ENCODE measurements at places on chromosomes 6 and 20.

GRCh38 chr6:43493833-43494232 is 16.3 kb downstream of the LRRC73 start:
- DNase-seq: no peak

DNA sequence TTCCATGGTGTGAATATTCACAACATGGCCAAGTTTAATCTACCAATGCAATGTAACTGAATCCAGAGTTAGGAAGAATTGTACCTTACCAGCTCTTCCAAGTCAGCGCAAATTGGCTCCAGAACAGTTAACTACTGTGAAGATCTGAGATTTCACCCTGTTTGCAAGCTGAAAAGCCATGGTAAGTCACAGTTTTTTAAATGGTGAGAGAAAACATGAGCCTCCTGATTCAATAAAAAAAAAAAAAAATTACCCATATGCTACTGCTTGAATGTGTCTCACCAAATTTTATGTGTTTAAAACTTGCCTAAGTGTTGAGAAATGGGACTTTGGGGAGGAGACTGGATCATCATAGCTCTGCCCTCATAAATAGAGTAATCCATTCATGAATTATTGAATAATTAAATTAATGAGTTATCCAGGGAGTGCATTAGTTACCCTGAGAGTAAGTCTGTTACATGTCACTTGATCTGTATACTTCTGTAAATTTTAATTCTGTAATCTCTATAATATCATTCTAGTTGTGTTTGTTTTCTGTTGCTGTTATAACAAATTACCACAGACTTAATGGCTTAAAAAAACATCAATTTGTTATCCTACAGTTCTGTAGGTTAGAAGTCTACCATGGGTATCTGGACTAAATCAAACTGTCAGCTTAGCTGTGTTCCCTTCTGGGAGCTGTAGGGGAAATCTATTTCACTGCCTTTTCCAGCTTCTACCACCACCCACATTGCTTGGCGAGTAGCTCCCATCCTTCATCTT is 1355.9 kb downstream of the GRIK2 start:
- DNase-seq: no peak

DNA sequence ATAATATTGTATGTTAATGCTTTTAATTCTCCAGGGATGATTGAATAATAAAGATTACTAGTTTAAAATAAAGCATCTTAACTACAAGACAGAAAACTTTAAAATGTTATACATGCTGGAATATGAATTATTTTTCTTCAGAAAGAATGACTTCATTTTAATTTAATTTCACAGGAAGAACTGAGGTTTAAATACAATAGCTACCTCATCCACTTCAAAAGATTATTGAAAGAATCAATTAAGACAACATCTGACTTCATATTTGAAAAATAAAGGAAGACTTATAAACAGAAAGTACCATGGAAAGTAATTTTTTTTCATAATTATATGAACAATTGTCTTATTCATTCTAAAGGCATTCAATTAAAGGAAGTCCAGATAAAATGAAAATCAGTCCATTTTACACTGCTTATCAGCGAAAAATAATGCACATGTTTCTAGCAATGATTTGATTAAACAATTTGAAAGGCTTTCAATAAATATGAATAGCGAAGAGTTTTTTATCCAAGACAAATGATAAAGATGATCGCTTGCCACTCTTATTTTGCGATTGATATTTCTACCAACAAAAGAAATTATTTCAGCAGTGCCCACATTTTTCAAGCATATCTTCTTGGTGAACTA is 368.5 kb upstream of the OPRM1 start:
- DNase-seq: no peak

DNA sequence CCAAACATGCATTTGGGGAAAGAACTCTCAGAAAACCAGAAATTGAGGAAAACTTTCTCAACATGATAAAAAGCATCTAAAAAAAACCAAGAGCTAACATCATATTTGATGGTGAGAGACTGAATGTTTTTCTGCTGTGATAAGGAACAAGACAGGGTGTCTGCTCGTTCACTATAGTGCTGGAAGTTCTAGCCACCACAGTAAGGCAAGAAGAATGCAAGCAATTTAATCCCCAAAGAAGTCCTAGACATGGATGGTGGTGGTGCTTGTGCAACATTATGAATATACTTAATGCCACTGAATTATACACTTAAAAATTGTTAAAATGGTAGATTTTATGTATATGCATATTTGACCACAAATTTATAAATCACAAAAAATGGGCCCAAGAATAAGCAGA is 53.4 kb downstream of the LYRM2 start:
- no peak for DNase-seq

GRCh38 chr6:75579951-75580350 is 21.7 kb upstream of the SENP6 start:
- no peak for DNase-seq

DNA sequence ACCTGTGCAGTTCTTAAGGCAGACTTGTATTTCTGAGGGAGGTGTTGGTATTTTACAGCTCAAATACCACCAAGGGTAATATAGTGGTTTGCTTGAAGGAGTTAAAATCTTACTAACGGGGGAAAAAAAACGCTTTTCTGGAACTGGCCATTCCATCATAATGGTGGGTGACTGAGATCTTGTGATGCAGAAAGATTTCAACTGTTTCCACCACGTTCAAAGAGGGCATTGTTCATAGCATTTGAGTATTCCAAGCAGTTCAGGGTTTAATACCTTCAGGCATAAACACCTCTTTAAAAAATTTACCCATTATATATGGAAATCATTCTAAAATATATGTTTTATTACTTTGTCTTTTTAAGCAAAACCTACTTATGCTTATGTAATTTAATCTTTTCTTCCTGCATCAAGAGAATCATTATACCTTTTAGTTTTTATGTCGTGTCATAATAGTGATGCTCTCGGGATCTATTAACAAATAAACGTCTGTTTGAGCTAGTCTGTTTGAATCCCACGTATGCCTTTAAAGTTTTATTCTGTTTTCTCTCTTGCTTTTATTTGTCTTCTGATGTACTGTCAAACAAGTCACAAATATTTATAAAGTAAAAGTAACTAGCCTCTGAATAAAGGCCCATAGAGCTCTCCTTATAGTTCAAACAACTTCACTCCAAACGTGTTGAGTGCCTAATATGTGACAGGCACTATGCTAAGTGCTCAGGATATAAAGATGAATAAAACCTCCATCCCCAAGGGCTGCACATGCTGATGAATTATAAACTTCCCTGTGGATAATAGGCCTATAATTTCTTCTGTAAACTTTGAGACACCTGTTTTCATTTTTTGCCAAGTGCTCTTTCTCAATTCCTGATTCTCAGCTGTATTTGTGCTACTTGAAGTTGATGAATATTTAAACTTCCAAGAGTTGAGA is 298.8 kb upstream of the FERMT1 start:
- no peak for DNase-seq

DNA sequence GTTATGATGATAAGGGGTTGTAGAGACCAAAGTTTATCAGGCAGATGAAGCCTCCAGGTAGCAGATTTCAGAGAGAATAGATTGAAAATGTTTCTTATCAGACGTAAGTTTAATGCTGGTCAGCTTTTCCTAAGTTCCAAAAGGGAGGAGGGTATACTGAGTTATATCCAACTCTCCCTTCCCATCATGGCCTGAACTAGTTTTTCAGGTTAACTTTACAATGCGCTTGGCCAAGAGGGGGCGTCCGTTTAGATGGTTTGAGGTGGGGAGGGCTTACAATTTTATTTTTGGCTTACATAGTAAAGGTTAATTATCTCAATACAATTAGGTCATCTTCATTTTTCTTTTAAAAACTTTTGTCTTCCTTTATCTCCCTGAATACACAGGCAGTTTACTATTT is 19.4 kb upstream of the IL22RA2 start:
- DNase-seq: no peak

GRCh38 chr20:2524709-2525506 is 11.5 kb upstream of the TMC2 start:
- no peak for DNase-seq

- no peak for DNase-seq
Measured at GRCh38 chr6:108710551-108710950, 137.7 kb upstream of the ARMC2 start.

- no peak for DNase-seq
Measured at GRCh38 chr20:2234598-2235191, 61.1 kb upstream of the TGM3 start.

- DNase-seq: no peak
Measured at GRCh38 chr6:14966906-14967711, 278.8 kb upstream of the JARID2 start.

DNA sequence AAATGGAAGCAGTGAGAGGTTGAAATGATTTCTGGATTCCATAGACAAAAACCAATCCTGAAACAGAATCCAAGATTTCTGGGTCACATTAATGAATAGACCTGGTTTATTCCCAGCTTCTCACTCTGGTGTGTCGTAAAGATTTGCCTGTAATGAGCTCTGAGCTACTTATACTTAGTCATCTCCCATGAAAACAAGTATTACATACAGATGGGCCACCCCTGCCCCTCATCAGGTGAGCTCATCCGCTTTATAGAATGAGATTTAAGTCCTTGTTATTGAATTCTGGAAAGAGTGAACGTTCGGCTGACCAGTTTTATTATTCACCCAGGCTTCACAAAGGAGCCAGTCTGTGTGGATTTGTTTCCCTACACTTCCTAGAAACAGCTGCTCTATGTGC is 47.1 kb upstream of the TMEM181 start:
- DNase-seq: no peak

DNA sequence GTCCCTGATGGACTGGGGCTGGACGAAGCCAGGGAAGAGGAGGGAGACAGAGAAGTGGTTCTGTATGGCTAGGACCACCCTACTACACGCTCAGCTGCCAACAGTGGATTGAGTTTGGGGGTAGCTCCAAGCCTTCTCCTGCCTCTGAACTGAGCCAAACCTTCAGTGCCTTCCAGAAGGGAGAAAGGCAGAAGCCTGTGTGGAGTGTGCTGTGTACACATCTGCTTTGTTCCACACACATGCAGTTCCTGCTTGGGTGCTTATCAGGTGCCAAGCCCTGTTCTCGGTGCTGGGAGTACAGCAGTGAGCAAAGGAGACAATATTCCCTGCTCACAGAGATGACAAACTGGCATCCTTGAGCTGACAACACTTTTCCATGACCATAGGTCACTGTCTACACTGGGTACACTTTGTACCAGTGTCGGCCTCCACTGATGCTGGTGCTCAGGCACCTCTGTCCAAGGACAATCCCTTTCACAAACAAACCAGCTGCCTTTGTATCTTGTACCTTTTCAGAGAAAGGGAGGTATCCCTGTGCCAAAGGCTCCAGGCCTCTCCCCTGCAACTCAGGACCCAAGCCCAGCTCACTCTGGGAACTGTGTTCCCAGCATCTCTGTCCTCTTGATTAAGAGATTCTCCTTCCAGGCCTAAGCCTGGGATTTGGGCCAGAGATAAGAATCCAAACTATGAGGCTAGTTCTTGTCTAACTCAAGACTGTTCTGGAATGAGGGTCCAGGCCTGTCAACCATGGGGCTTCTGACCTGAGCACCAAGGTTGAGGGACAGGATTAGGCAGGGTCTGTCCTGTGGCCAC is 11.3 kb upstream of the RBCK1 start:
- DNase-seq: no peak

- DNase-seq: no peak
Measured at GRCh38 chr20:59443550-59443949, 143.1 kb downstream of the EDN3 start.

- DNase-seq: no peak
Measured at GRCh38 chr6:129730477-129731165, 20.6 kb upstream of the ARHGAP18 start.

- no peak for DNase-seq
Measured at GRCh38 chr20:24487648-24488047, 18.2 kb downstream of the SYNDIG1 start.

DNA sequence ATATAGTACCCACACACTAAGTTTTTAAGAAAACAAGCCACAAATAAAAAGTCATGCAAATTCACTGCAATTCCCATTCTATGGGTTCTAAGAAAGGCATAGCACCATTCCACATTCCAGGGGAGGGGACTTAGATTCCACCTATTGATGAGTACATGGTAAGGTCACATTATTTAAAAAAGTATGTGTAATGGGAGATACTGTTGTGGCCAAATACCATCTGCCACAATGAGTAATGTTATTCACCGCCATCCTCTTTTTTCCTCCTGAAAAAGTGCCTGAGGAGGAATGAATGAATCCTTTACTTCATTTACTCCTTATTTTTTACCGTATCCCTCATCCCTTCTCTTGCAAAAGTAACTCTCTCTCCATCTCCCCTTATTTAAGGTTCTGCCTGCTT is 27.0 kb upstream of the ADGRF1 start:
- DNase-seq: no peak

- DNase-seq: no peak
Measured at GRCh38 chr20:57417051-57417689, 26.0 kb downstream of the RBM38 start.

DNA sequence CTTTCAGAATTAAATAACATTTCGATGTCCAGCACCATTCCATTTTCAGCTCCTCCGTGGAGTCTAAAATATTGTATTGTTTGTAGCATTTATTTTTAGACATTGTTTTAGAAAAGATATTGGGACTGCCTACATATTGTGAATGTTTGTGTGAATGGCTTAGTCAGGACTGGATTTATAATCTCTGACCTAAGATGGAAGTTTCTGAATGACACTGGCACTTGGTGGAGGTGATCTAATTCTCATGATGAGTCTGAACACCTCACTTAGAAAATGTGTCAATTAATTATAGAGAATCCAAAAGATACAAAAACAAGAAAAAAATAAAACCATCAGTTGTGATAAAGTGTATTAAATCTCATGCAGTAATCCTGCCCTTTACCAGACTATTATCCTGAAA is 60.8 kb upstream of the HBS1L start:
- DNase-seq: no peak

GRCh38 chr6:31083742-31084354 is 28.5 kb downstream of the C6orf15 start:
- DNase-seq: peak; percentile 14

- DNase-seq: peak; percentile 70
Measured at GRCh38 chr6:37483917-37484785, 15.5 kb downstream of the CCDC167 start.

DNA sequence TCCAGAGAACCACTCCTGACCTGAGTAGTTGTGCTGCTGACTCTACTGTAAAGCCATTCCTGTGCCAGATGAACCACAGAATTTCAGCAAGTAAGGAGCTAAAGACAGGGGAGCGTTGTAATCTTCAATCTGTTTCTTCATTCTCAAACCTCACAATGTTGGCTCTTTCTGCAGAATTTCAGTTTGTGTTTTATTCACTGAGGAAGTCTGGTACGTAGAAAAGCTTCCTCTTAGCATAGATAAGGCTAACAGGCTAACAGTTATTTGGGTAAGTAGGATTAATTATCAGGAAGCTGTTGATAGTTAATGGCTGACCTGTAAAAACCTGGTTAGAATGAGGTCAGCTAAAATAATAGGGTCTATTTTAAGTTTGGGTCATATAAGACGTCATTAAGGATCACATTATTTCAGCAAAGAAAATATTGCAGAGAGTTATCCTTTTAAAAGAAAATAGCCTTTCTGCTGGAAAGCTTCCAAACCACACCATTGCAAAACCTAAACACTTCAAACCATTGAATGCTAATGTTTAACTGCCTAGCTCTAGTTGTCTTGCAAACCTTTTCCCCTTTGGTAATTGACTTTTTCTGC is 14.1 kb upstream of the TENT5A start:
- no peak for DNase-seq

GRCh38 chr20:5720696-5721095 is 29.5 kb upstream of the SHLD1 start:
- DNase-seq: no peak

- peak; percentile 43 for DNase-seq
Measured at GRCh38 chr6:87155842-87156815, 764 bp downstream of the ZNF292 start.
